Retinal pigment epithelial cell (primary cell): ENCODE measurements at places on chromosomes 5 and 9.

- DNase-seq, result no peak
Observed at GRCh38 chr9:111873901-111874300, 22.7 kb upstream of the UGCG start.

DNA sequence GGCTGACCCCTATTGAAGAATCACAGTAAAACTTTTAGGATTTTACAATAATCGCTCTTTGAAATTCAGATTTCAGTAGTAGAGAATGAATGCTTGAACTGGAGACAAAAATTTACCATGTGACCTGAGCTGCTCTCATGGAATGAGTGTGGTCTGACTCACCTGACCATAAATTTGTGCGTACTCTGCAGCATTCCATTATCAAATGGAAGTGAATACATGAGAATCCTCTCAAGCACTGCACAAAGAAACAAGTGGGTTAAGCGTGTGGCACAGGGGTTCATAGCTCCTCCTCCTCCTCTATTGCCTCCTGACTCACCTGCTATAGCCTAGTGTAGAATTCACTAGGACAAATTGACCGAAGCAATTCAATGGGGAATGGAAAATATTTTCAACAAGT, 269.8 kb upstream of the CDH9 start:
- DNase-seq, result no peak

DNA sequence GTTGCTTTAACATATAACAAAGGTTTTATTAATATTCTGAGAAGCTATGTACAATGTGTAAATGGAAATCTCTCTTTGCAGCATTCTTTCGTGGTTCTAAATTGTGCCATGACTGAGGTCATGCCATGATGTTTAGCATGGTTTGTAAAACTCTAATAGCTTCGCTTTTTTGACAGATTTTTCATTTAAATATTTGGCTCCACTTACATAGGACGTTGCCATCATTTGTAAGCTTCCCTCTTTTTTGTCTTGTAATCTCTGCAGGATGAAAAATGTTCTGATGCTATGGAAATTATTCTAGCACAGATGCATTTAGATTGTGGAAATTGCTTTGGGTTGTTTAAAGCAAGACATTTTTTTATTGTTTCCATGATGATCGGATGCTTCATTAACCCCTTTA, 1054.8 kb downstream of the MAT2B start:
- no peak for DNase-seq

- DNase-seq, result no peak
Observed at GRCh38 chr9:96071076-96071814, 195.8 kb downstream of the ERCC6L2 start.

DNA sequence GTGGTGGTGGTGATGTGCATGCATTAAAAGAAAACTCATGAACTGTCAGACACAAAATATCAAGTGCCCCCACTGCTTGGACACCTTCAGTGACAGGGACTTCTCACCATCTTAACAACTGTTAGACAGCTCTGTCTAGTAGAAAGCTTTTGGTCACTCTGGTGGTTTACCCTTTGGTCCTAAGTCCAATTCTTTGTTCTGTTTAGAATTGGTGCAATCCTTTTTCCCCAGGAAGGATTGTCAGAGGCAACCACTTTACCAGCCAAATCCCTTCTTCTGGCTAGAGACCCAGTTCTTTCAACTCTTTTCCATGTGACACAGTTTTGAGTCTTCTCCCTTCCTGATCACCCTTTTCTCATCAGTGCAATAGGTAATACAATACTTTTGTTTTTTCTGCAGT, 140.2 kb downstream of the SEC61B start:
- no peak for DNase-seq

GRCh38 chr9:33227008-33227398, 13.0 kb upstream of the SPINK4 start:
- DNase-seq, result no peak

- DNase-seq, result no peak
Observed at GRCh38 chr5:27434335-27434734, 395.9 kb upstream of the CDH9 start.

DNA sequence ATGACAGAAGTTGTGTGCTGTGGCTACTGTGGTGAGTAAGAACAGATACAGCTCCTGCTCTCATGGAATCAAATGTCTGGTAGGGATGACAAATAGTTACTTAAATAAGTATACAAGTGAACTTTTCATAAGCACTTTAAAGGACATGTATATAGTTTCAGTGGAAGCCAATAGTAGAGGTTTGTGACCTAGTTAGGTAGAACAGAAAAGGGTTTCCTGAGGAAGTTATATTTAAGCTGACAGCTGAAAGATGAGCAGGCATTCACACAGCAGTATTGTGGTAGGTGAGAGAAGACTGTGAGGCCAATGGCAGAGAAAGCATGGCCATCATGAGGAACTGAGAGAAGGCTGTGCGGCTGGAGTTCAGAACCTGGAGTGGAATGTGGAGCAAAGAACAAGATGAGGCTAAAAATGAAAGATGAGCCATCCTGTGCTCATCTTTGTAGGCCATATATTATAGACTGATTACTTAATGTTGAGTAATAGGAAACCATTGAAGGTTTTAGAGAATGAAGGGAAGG, 15.4 kb downstream of the FAM174A start:
- DNase-seq, result no peak

DNA sequence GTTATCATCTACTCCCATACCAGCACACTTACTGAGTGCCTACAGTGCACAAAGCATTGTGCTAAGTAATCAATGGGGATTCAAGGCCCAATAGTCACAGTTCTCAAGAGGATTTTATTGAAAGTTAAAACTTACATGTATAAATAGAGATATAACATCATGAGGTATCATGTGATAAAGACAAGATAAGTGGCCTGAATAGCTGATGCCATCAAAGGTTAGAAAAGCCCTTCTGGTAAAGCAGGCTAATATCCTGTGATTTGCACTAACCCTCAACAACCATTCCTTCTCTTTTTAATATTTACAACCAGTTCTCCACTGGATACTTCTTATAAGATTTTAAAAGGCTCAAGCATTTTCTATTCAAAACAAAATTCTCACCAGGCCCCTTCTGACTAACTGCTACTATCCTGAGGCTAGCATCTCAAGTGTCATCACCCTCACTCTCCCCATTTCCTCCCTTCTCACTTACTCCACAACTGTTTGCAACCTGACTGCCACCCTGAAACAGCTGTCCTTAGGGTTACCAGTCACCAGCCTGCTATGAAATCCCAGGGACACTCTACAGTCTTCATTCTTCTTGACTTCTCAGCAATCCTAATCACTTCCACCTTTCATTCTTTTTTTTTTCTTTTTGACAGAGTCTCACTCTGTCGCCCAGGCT, 377.9 kb downstream of the ENC1 start:
- no peak for DNase-seq

DNA sequence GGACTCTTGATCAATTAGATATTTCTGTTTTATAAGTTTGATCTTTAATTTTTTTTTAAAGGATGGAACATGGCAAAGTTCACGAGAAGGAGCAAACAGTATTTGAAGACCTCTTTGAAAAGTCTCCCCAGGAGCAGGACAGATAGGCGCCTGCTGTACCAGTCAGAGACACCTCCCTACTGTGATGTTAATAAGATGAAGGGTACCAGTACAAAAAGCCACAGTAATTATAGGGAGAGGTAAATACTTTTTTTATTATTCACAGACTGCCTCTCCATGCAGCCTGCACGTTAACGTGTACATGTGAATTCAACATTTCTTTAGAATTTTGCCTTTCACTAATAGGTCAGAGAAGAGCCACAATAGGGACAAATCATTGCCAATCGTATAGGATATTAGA, 146.5 kb upstream of the CDH6 start:
- DNase-seq, result no peak
